SK-N-SH treated with all-trans-retinoic acid at 6 μM for 48 hours (cell line): ENCODE measurements at places on chromosomes 1 and 21.

DNA sequence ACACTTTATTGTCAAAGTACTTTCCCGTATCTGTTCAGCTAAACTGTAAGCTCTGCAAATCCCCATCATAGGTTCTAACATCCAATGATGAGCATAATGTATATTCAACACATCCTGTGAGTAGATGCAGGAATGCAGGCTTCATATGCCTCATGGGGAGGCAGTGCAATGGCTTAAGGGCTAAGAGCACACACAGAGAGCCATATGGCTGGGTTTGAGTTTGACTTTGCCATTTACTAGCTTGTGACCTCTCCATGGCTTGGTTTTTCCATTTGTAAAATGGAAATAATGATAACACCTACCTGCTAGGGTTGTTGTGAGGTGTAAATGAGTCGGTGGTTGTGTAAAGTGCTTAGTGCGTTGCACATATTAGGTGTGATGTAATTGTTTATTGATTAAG lies 13.4 kb downstream of the RCSD1 start:
- ATAC-seq: no peak

- ATAC-seq: no peak
Measured at GRCh38 chr1:216896146-216896545, 172.9 kb upstream of the ESRRG start.

DNA sequence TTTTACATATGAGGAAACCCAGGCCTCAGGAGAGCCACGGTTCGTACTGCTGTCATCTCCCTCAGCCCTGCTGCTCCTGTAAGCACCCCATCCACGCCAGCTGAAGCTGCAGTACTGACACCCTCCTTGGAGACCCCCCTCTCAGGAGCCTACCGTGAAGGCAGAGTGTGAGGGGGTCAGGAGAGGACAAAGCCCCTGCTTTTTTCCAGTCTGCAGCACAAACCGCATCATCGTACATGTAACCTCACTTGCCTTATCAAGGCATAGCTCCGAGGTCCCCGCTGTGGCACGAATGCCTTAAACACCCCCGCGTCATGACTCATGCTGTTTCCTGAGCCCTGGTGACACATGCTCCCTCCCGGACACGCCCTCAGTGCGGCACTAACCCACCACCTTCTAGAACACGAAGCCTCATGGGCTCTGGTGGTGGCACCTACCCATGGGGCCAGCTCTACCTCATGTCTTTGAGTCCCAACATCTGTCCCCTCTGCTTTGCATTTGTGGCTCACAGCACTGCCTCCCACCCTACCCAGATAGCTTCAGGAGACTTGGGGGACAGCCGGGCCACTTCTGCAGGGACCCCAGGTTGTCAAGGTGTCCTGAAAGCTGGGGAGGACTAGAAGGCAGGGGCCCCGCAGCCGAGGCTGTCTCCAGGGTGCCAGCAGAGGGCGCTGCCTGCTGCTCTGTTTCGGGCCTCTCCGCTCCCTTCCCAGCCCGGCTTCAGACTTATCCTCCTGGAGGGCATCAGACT lies 4.9 kb downstream of the SH3BGRL3 start:
- peak; percentile 69 for ATAC-seq

DNA sequence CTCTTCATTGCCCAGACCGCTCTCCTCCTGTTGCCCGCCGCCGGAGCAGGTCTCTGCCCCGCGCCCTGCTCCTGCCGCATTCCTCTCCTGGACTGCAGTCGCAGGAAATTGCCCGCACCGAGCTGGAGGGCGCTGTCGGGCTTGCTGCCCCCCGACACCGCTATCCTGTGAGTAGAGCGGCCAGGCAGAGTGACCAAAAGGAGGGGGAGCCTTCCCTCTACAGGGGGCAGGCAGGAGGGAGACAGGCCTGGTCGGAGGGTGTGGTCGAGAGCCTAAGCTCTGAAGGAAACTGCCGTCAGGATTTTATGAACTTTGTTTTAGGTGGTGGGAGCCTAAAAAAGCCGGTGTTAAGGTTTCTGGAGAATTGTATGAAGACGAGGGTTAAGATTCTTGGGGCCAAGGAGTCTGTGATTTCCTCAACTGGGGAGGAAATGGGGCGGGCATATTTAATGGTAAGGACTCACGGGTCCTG lies 517 bp downstream of the LRIG2 start:
- ATAC-seq: peak; percentile 65

DNA sequence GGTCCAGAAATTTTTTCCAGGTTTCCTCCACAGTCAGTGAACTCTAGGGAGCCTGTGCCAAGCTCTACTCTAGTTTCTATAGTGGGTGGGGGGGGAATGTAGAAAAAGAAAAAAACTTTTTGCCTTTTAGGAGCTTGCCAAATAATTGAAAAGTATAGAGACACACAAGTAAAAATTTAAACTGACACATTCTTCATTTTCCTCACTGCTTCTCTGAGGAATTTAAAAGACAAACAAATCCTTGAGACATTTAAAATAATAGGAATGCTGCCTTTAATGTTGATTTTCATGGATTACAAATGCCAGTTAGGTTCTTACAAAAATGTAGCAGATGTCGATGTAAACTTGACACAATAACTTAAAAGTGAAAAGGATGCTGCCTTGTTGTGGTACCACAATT lies 241.9 kb downstream of the DNM3 start:
- no peak for ATAC-seq

GRCh38 chr21:41706263-41706639 lies 60.6 kb downstream of the RIPK4 start:
- no peak for ATAC-seq

DNA sequence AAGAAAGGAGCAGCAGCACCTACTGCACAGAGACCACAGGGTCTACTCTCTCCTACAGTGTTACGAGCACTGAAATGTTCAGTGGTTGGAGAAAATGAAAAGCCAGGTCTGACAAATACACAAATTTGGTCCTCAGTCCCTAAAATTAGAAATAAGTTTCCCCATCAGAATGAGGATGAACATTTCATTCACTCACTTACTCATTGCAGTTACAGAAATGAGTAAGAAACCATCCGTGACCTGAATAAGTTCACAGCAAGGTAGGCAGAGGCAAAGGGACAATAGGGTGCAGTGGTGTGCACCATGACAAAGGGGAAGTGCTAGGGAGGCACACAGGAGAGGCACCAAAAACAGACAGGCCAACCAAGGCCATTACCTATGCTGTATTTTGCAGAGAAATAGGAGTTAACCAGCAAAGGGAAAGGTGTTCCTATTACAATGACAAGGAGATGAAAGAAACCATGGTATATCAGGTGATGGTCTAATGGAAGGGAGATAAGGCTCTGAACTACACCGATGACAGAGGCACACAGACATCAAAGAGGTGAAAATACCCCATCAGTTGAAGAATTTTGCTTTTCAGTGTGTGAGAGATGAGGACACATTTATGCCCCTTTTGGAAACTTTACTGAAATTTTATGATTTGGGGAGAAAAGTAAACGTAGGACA lies 29.4 kb downstream of the VAV3 start:
- ATAC-seq: no peak

DNA sequence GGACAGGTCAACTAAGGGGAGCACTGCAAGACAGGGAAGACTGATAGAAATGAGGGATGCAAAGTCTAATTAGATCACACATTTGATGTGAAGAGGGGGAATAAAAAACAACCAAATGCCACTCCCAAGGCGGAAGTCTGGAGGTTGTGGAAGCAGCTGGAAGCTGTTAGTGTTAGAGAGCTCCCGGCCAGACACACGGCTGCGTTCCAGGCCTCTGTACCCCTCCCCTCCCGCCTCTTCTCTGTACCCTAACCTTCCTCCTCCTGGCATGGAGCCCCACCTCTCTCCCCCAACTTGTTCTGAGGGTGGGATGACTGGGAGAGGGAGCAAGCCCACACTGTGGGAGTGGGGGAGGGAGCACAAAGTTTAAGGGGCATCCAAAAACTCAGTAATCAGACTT lies 67.0 kb downstream of the PLEKHA6 start:
- ATAC-seq: no peak

GRCh38 chr1:198018529-198018928 lies 101.4 kb downstream of the LHX9 start:
- peak; percentile 80 for ATAC-seq

DNA sequence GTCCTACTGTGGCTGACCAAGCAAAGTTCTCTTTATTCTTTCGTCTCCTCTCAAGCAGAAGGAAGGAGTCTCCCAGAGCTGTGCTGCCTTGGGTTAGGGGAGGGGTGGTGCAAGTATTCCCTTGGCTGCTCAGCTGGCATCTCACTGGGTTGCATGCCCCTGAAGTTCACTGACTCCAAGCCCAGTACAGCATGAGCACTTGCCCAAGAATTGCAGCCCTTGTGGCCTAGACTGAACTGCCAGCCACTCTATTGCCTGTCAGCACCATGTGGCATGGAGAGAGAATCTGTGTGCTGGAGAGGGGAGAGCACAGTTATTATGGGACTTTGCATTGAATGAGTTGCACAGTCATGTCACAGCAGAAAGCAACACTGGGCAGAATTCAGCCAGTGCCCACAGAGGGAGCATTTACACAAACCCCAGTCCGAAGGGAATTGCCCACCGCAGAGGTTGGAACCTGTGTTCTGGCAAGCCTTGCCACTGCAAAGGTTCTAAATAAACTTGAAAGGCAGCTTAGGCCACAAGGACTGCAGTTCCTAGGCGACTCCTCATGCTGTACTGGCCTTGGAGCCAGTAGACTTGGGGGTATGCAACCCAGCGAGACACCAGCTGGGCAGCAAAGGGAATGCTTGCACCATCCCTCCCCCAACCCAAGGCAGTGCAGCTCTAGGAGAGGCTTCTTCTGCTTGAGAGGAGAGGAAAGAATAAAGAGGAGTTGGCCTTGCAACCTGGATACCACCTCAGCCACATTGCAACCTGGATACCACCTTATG lies 28.8 kb downstream of the DR1 start:
- no peak for ATAC-seq

- no peak for ATAC-seq
Measured at GRCh38 chr1:21518774-21519455, 9.7 kb downstream of the ALPL start.

DNA sequence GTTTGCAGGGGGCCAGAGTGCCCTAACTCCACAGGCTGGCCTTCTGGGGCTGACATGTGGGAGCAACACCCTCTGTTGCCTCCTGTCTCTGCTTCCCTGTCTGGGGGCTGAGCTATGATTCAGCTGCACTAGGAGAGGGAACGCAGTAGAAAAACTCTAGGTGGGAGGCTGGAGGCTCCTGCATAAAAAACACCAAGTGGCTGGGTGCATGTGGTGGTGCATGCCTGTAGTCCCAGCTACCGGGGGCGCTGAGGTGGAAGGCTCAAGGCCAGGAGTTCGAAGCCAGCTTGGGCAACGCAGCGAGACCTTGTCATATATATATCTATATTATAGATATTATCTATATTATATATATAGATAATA lies 5.6 kb downstream of the KIF17 start:
- ATAC-seq: no peak

DNA sequence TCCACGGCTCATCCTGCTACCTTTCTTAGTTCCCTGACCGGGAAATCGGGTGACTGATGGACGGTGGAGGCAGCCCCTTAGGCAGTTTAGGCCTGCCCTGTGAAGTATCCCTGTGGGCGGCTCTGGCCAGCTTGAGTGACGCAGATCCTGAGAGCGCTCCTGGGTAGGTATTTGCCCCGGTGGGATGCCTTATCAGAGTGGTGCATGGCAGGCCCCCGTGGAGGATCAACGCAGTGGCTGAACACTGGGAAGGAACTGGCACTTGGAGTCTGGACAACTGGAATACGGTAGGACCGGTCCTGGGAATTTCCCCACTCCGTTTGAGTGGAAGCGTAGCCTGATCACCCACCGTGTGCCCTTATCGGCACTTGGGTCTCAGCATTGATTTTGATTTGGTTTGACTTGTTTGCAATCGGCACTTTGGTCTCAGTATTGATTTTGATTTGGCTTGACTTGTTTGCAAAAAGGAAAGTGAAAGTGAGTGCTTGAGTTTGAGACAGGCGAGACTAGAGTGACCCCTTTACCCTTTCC lies 15.2 kb downstream of the PLA2G2F start:
- ATAC-seq: no peak

- ATAC-seq: peak; percentile 23; the same call in 2 of the 3 replicates
Measured at GRCh38 chr1:169119405-169119804, 12.9 kb downstream of the ATP1B1 start.

GRCh38 chr21:44352253-44352860 lies 1.1 kb upstream of the TRPM2 start:
- ATAC-seq: no peak

GRCh38 chr1:193058529-193059281 lies 455 bp downstream of the UCHL5 start:
- ATAC-seq: peak; percentile 29
